Stimulated activated CD4-positive, alpha-beta T cell treated with anti-CD3 and anti-CD28 coated beads, Interleukin-2, amount 100 ng/mL, for 4 hours (primary cell): ENCODE measurements at places on chromosomes 12 and 14.

DNA sequence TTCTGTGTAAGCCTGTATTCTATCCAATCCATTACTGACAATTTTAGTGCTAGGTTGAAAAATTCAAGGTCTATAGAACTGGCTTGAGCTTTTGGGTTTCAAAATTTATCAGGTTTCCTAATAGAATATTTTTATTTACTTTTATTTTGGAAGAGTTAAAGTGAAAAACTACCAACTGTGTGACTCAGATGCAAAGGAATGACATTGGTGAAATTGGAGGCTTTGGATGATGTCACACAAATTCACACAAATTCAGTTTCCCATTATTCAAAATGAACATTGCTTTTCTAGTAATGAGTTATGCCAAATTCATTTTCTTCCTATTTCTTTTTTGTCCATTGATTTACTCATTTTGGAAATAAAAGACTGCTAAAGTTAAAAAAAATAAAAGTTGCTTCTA, 186.9 kb downstream of the ALX1 start:
- no peak for DNase-seq

DNA sequence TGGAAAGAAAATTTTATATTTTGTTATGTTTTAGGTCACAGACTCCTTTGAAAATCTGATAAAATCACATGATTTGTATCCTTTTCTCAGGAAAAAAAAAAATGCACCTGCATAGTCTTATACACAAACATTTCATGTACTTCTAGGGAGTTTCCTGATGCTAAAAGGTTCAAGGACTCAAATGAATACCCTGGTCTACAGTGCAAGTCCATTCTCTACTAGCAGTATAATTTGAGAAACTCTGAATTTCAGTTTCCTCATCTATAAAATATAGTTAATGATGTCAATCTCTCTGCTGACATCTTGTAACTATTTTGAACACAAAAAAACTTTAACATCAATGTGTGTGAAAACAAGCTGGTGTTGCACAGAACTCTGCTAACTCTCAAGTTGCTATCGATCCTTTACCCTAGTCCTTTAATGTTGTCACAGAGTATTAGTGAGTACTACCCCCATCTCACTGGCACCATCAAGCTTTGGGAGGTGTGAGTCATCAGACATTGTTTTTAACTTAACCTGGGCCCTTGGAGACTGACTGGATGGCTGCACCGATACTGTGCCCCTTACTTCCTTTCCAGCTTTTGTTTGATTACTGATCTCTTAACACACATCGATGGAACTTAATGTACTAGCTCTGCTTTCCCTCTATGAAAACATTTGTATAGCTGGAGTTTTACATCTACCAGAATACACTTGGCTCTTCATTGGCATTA, 251.9 kb upstream of the SOX5 start:
- DNase-seq = no peak

GRCh38 chr12:38149395-38150073, 167.0 kb upstream of the ALG10B start:
- no peak for DNase-seq

GRCh38 chr14:63663428-63664341, 22.0 kb upstream of the WDR89 start:
- DNase-seq = no peak

DNA sequence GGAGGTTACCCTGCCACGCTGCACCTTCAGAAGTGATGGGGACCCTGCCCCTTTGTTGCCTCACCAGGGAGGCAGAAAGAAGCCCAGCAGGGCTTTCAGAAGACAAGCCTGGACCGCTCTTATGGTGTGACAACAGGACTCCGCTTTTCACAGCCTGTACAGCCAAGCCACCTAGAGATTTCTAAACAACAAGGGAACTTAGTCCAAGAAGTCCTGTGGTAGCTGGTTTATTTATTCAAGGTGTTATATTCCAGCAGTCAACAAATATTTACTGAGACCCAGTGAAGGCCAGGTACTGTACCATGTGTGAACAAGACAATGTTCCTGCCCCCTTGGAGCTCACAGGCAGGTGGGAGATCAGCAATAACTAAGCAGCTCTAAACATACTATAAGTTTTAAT, 4.0 kb upstream of the TMEM229B start:
- DNase-seq = no peak
